Spinal cord (tissue), 10 donors: ENCODE measurements at places on chromosomes 12 and 14. TPM values are rescaled to one million over a fixed set of nuclear protein-coding genes. Genes with fewer than 3 reads are reported as not detected.

PROX2 gene
- not detected for total RNA-seq

PZP gene
- 0.39 TPM for total RNA-seq

LYZ gene
- 9.1 TPM for total RNA-seq

COX6A1 gene
- 731 TPM for total RNA-seq

SLC25A3 gene
- 352 TPM for total RNA-seq

PRH2 gene
- 0.88 TPM for total RNA-seq

GPR68 gene
- 2.0 TPM for total RNA-seq

DNA sequence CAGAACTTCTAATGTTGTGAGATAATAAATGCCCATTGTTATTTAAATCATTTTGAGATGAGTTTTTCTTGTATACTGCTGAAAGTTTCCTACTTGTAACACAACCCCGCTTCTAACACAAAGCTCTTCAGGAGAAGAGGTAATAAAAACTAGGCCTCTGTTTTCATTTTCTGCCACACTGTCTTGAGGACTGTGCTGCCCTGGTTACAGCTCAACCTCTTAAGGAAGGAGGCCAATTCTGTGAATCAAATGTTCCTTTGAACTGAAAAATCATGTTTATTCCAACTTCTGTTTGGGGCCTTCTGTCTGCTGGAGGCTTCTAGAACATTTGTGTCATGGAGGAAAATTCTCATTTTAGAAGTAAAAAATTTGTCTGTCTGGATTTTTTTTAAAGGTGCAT is 100.3 kb downstream of the LRIG3 start:
- DNase-seq = peak; percentile 58
